ENCODE measurements at places on chromosomes 5 and 9.

DNA sequence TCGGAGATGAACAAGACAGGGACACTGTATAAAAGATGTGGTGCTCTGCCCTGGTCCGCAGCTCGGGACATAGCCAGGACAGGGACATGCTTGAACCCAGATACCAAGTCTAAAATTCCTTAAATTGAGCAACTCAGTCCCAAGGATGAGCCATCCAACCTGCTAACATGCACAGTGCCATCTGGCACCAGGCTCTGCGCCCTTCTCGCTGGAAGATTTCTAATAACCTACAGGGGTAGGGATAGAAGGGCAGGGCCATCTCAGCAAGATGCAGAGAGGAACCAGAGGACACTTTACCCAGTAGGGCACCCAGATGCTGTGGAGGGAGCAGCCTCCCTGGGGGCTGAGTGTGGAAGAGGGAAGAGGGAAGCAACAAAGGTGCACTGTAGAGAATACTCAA lies 60.1 kb downstream of the SEMA4D start:
- no peak for DNase-seq

DNA sequence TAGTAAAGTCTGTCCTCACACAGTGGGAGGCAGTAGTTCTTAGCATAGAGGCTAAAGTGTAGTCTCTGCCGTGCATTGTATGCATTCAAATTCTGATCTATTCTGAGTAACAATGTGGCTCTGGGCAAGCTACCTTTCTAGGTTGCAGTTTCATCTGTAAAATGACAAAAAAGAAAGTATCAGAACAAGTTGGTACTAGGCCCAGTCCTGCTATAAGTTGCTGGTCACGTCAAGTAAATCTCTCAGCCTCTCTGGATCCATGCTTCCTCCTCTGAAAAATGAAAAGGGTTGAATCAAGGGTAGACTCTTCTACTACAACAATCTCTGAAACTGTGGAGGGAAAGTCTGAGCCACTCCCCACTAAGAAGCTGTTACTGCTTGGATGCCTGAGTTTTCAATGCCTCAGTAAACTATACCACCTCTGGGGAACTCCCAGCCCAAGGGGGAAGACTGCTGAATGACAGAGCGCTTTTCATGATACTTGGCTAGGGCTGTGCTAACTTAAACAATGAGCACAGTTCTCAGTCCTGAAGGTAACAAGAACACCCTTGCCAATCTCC lies 34.5 kb upstream of the SPARC start:
- DNase-seq: no peak

GRCh38 chr9:121274851-121275250 lies 6.9 kb downstream of the GSN start:
- no peak for DNase-seq

- no peak for DNase-seq
These were observed 353.2 kb downstream of the PRR16 start for GRCh38 chr5:120817044-120817985.

- DNase-seq: no peak
These were observed 21.6 kb downstream of the MRPL22 start for GRCh38 chr5:154962494-154962893.

DNA sequence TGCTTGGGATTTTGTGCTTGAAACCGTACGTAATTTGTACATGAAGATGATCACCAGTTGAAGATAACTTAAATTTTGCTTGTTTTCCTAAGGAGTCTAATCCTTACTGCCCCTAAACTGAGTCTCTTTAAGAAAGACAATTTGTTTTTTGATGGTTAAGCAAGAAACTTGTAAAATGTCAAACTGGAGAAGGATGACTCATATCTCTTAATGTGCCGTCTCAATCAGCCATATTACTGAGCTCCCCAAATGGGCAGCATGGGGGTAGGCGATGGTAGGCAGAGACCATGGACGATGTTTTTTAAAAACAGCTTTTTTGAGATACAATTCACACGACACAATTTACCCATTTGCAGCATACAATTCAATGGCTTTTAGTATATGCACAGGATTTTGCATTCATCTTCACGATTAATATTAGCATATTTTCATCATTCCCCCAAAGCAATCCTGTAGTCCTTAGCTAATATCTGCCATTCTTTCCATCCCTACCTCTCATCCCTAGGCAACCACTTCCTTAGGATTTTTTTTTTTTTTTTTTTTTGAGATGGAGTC lies 14.3 kb downstream of the ARHGAP26 start:
- no peak for DNase-seq
